ENCODE measurements at places on chromosomes 13 and 19.

DNA sequence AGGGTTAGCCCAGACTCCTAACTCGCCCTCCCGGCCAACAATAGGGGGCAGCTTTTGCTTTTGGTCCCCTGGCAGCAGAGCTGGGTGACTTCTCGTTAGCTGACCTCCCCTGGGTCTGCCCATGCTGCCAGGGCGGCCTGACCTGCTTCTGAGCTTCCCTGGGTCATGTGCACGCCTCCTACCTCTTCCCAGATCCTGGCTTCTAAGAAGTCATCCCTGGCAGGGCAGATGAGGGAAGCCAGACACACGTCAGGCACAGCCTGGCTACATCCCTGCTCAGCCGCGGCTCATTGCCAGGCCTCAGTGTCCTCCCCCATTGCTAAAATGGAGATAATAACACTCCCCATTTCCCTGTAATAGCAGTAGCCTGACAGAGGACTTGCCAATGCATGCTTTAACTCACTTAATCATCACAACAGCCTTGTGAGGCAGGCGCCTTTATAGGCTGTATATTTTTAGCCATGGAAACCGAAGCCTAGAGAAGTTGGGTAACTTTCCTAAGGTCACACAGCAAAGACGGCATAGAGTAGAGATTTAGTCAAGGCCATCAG is 2.1 kb downstream of the KCNK6 start:
- DNase-seq = no peak

GRCh38 chr13:51435002-51435578 is 17.7 kb downstream of the INTS6 start:
- no peak for DNase-seq

DNA sequence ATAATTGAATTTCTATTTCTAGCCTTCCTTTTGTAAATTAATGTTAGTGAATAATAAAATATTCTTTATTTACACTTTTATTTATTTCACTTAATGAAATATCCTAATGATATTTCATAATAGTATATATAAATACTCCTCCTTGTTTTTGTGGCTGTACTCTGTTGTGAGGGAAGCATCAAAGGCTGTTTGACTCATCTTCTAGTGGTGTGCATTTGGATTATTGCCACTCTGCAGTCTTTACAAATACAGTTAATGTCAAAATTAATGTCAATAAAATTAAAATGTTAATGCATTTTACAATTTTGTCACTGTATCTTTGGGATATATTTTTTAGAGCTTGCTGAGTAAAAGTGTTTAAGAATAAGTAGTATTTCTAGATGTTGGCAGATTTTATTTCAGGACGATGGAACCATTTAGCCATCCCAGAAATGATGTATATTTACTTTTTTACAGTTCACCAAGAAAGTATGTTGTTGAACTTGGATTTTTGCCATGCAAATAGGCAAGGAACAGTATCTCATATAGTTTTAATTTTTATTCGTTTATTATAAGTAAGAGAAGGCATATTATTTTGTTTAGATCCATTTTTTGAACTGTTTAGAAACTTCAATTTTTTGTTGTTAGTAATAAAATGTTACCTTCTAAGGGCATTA is 281.2 kb upstream of the SLITRK6 start:
- DNase-seq = no peak

GRCh38 chr13:96398486-96398885 is 308.6 kb downstream of the HS6ST3 start:
- DNase-seq = no peak

GRCh38 chr13:50376895-50377575 is 361.8 kb downstream of the KCNRG start:
- DNase-seq = no peak

GRCh38 chr19:34504809-34505291 is 23.3 kb downstream of the WTIP start:
- DNase-seq = no peak

GRCh38 chr13:49265822-49266221 is 18.1 kb downstream of the CDADC1 start:
- no peak for DNase-seq

DNA sequence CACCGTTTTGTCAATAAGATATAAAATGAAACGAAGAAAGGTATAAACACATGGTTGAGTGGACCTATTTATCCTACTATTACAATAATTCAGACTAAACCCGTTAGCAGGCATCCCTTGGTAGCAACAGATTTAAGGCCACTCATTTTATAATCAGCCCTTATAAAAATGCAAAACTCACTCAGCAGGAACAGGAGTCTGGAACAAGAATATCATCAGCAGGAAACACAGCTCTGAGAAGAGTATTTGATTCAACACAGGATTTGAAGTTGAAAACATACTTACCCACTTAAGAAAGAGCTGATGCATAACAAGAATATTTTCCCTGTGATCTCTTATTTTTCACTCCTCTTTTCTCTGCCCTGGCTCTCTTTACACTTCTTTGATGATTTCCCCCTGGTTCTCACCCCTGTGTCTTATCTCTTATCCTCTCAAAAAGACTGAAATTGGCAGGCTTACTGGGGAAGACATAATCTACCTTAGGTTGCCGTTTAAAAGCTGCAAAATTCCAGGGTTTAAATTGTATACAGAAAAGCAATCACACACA is 1722.7 kb downstream of the SLITRK5 start:
- DNase-seq = peak; percentile 41

DNA sequence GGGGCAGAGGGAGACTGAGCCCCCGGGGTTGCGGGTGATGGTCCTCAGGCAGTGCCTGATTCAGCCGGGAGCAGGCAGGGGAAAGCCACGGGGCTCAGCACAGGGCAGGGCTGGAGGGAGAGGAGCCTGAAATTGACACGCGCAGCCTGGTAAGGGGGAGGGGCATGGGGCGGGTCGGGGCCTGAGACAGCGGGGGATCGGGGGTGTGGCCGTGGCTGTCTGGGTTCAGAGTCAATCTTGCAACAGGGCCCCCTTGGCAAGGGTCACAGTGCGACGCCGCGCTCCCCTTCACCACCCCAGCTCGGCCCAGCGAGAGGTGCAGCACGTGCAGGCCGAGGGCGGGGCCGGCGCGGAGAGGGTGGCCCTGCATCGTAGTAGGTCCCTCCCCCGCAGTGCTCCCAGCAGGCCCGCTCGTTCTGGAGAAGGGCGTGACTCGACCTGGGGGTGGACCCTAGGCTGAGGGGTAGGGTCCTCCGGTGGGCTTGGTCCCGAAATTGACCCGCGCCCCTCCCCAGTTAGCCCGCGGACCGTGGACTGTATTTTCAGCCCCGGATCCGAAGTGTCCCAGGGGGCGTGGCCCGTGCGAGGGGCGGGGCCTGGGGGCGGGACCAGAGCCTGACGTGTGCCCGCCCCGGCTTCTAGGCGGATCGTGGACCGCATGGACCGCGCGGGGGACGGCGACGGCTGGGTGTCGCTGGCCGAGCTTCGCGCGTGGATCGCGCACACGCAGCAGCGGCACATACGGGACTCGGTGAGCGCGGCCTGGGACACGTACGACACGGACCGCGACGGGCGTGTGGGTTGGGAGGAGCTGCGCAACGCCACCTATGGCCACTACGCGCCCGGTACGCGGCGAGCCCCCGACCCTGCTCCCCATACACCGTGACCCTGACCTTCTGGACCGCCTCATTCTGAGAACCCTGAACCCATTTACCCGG is 6.0 kb downstream of the RCN3 start:
- DNase-seq = no peak

- DNase-seq = no peak
Observed at GRCh38 chr19:3936506-3937442, 3.9 kb downstream of the NMRK2 start.

- no peak for DNase-seq
Observed at GRCh38 chr19:11538232-11539036, at the start of gene CNN1. Gene CNN1, plus strand, starts transcription at chr19:11538851. Its CDS starts 77 bp downstream, at chr19:11538928.

DNA sequence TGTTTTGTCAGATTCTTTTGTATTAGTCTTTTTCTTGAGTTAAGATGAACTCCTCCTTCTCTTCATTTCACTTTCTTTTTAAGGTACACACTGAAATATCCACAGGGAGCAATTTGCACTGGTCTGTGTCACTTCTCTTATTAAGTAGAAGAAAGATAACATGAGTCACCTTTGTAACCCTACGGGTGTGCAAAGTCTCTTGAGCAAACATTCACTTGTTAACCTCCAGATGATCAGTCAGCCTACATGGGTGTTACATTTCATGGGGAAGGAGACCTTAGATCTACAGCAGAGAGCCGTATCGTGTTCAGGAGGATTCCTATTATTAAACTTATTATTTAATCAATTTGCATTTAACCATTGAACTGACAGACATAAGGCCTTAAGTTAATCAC is 5.1 kb downstream of the ZNF507 start:
- DNase-seq = no peak

DNA sequence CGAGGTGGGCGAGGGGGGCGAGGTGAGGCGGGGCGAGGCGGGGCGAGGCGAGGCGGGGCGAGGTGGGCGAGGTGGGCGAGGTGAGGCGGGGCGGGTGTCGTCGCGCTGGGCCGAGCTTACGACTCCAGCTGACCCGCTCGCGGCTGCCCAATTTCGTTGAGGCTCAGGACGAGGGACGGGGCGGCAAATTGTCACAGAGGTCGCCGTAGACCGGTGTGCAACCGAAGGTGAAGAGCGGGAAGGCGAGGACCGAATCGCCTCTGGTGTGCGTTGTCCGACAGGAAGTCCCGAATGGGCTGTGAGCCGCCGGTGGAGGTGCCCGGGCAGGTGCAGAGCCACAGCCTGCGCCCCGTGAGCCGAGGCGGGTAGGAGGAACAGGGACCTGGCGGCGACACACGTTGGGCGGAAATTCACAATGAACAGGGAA is at the start of gene LACC1:
Gene LACC1 (plus strand): TSS at position 150 of the 427 bp plus-strand sequence. CDS start 1,082 bp downstream, outside the sequence.
- DNase-seq = peak; percentile 24

DNA sequence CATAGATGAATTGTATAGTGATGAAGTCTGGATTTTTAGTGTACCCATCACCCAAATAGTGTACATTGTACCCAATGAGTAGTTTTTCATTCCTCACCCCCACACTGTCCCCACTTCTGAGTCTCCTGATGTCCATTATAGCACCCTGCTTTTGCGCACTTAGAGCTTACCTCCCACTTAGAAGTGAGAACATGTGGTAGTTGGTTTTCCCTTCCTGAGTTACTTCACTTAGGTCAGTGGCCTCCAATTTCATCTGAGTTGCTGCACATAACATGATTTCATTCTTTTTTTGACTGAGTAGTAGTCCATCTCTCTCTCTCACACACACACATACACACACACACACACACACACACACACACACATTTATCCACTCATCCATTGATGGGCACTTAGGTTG is 43.2 kb upstream of the ALOX5AP start:
- no peak for DNase-seq

DNA sequence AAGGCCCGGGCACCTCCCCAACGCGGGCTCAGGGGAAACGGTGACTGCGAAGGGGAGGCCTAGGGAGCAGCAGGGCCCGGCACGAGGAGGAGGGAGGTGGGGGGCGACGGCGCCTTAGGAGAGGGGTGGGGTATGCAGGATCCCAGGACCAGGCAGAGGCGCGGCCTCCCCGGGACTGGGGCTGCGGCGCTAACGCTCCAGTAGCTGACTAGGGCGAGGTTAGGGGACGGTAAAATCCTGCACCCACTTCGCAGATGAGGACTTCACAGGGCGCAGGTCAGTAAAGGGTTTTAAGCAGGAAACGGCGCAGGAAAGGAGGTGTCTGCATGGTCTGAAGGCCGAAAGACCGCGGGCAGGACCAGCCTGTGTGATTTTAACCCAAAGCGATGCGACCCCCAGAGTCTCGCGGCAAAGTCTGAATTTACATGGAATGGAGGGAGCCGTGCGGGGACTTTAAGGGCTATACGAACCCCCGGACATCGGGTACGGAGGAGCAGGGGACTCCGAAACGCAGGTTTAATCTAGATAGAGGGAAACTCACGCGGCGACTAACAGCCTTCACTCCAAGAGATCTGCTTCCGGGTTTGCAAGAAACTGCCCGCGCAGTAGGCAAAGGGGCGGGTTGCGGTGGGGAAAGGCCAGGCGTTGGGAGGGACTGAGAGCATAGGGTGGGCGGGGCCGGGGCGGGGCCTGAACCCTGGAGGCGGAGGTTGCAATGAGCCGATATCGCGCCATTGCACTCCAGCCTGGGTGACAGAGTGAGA is at the start of gene ZNF665:
Gene ZNF665 (minus strand): TSS at position 588 of the 764 bp plus-strand sequence. CDS start 10,460 bp downstream, outside the sequence.
- DNase-seq = peak; percentile 76

- no peak for DNase-seq
Observed at GRCh38 chr13:31765138-31765785, 25.9 kb downstream of the RXFP2 start.

DNA sequence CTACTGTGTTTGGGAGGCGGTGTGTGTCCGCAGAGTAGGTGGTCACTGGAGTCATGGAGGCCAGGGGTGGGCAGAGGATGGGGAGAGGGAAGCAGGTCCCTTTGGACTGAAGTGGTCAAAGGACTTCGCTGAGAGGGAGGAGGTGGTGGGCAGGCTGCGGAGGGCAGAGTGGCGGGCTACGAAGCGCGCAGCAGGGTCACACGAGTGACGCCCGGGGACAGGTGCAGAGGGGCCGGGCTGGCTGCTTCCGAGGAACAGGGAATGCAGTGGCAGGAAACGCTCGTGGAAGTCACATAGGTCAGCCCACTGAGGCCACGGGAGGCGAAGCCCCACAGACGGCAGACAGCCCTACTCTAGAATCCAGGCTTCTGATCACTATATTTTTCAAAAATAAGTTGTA is 111.5 kb downstream of the URI1 start:
- DNase-seq = no peak

DNA sequence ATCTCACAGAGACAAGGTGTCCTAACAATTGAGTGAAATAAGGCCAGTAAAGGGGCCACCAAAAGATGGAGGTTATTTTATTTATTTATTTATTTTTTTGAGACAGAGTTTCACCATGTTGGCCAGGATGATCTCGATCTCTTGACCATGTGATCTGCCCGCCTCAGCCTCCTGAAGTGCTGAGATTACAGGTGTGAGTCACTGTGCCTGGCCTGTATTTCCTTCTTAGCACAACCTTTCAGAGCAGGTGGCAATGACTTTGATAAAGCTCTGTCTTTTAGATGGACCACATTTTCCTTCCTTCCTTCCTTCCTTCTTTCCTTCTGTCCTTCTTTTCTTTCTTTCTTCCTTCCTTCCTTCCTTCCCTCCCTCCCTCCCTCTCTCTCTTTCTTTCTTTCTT is 11.0 kb upstream of the DOCK6 start:
- no peak for DNase-seq

DNA sequence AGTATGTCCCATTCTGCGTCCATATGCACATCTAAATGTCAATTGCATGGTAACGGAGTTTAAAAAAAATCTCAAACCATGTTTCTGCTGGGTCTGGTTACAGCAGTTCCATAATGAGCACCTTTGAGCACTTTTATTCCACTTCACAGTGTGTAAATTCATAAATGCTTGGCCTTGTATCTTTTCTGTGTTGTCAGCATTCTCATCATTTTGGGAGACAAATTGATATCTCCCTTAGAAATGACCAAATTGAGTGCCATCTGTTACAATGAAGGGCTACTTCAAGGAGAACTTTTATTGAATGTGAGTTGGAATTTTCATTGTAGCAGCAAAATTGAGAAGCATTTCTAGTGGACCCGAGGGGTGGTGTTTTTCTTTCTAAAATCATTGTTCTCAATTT is 432.9 kb upstream of the PCDH9 start:
- DNase-seq = no peak
